ENCODE measurements at places on chromosomes 4 and X. TPM values are rescaled to one million over a fixed set of nuclear protein-coding genes. Genes with fewer than 3 reads are reported as not detected.

DNA sequence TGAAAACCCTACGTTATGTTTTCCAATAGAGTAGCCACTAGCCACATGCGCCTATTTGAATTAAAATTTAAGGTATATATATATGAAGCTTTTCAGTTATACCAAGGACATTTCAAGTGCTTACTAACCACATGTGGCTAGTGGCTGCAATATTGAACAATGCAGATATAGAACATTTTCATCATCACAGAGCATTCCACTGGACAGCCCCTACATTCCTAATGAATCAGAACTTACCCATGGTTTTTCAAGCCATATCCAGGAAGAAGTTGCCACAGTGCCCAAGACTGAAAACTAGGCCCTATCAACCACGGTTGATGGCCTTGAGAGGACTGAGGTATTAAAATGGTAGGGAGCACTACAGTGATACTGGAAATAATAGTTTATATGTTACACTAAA is 29.7 kb downstream of the NEK1 start:
- no peak for DNase-seq

DNA sequence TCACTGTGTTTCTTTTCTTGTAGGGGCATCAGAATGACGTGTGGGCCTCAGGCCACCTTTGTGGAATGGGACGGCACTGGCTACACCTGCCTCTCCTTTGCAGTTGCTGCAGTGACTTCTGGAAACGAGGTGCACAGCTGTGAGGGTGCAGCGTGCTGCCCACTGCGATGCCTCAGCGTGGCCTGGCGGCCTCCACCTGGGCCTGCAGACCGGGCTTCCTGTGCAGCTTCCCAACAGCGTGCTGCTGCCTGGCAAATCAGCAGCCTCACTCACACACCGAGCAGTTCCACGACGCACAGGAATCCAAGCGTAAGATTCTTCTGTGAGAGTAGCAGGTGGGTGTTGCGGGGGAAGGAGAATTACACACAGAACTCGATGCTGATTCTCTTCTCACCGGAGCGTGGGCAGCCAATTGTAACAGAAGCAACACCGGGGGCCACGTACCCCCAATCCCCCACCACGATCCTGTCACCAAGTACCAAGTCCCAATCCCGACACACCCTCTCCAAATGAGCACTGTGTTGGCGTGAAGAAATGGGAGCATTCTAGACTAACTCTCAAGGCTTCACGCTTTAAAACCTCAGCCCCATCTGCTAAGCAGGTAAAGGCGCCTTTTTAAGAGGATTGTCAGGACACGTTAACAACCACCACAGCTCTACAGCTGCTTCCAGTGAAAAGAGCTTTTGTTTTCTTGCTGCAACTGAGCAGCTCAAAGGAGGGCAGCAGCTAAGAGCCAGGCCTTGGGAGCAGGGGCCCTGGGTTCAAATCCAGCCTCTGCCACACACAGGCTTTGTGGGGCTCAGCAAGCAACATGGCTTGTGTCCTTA is 16.9 kb downstream of the WDR1 start:
- DNase-seq = no peak

DNA sequence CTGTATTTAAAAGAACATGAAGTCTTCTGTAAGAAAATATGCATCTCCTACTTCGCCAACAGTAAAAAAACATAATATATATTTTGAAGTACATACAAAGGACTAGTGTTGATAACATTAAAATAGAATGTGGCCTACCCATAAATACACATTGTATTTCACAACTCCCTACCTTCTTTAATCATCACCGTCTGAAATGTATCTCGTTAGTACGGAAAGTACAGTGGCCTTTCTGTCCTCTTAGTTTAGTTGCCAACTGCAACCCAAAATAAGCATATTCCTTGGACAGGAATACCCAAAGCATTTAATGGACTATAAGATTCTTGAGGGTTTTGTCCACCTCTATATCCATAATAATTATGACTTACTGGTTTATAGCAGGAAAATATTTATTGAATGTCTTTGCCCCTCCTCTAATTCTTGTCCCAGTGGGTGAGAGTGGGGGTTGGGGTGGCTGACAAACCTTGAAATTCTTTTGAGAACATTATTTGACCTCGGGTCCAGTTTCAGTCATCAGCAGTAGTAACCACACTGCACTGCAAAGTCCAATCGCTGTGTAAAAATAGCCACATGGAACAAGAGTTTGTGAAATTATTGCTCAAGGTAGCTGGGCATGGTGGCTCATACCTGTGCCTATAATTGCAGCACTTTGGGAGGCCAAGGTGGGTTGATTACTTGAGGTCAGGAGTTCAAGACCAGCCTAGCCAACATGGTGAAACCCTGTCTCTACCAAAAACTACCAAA is 474.5 kb downstream of the KLHL13 start:
- no peak for DNase-seq

The CT45A2 gene
- not detected for polyA plus RNA-seq

DNA sequence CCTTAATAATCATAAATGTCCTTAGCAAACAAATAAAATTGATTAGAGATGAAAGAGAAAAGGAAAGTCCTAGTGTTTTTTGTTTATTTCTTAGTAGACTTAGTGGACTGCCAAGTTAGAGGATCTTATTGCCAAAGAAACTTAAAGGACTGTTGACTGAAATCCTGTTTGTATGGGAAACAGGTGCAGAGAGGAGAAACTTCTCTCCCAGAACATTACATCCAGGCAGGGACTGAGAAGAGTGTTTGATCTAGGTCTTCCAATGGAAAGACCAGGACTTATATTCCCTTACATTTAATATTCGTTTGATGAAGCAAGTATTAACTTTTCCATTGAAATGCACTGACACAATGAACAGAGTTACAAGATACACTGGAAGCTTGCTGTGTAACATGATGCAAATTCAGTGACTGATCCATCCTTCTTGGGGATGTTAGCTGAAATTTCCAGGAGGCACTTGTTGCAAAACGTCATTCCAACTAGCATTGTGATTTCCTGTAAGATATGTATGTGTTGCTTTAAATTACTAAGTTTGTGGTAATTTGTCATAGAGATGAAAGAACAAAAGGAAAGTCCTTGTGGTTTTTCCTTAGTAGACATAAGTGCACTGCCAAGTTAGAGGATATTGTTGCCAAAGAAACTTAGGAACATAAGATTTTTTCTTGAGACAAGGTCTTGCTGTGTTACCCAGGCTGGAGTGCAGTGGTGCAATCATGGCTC is 505.6 kb downstream of the STIM2 start:
- DNase-seq = no peak

- DNase-seq = no peak
Measured at GRCh38 chrX:25527156-25527555, 511.4 kb upstream of the ARX start.

The SOX3 gene
- polyA plus RNA-seq = not detected

The ADGRL3 gene
- 0.55 TPM for polyA plus RNA-seq

The GABRE gene
- 34.1 TPM for polyA plus RNA-seq

The PCSK1N gene
- 1.6 TPM for polyA plus RNA-seq

DNA sequence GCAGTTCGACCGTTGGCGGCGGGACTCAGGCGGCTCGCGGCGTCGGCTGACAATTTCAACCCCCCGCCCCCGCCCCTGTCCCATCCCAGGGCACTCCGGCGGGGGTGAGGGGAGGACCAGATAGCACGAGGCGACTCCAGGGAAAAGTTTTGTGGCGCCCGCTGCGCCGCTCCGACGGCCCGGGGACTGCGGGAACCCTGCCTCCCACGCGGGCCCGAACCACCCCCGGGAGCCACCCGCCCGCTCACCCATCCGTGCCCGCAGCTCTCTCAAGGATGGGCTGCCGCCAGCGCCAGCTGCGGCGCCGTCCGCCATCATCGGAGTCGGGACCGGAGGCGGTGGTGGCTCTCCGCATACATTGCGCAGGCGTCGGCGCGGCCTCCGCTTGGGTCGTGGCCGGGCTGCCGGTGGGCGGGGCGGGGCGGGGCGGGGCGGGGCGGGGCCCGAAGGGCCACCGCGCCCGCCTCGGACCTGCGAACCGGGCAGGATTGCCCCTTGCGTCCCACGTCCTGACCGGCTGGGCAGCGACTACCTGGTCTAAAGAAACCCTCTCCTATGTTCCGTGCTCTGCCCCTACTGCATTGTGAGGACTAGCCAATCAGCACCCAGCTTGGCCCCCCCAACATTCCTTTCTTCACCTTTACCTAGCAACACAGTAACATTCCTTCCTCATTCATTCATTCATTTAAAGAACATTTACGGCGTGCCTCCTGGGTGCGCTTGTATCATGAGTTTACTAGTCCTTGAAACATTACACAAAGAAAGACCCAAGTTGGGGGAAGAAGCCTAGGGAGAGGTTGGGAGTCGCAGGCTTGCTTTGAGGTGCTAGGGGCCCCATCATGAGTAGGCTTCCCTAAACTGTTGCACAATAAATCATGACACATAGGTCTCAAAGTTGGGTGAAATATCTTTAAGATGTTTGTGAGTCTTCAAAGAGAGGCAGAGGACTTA is at the start of gene MAP7D3:
Gene MAP7D3, minus strand, starts transcription at position 360 of the 951 bp plus-strand sequence. Its CDS starts 42 bp downstream, at position 318.
- DNase-seq = no peak

DNA sequence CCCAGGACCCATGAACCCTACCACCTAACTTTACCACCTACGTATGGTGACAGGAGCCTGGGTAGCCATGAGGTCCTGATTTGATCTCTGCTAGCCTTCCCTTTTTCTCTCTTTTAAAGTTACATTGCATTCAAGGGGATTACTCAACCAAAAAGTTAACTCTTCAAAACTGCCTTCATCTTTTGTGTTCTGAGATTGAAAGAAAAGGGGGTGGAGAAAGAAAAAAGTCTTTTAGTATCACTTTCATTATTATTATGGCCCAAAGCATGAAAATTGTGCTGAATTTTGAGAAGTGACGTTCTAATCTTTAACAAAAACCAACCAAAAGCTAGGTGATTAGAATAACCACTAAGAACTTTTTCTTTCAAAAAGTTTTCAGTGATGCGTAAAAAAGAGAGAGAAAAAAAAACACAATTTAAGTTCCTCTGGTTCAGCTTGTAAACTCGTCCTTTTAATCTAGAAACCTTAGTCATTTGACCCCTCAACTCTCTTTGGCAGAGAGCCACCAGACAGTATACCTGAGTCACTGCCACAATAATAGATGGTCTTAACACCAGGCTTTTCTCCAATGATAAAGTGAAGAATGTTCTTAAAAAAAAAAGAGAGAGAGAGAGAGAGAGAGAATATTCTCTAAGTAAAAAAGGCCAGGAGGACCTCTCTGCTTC is 347.4 kb upstream of the FGF13 start:
- DNase-seq = no peak

The ZXDA gene
- polyA plus RNA-seq = 1.1 TPM

The KLKB1 gene
- 0.04 TPM for polyA plus RNA-seq

DNA sequence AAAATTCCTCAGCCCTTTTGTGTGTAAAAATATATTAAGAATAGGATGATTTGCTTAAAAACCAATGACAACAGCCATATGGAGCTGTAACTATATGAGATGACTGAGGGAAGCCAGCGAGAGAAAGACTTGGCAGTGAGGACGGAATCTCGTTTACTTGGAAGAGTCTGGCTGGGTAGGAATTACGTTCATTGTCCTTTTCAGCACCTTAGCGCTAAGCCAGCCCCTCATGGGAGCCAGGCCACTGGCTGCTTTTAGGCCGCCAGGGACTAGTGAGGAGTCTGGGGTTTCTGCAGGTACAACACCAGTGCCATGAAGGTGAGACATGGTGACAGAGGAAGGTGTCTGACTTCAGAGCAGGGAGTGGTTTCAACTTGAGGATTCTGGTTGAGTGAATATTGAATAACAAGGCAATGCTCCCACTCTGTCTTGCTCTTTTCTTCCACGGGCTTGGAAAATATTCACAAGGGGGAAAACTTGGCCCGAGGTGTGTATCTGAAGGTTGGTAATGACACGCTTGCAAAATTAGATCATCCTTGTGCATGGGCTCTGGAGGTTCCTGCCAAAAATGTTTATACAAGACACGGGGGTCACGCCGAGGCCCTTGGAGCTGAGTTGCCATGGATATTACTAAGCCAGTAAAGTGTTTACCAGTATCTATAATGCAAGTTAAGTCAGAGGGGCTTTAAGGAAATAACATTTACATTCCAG is 17.4 kb downstream of the KLF3 start:
- DNase-seq = no peak

The TMEM128 gene
- 23.4 TPM for polyA plus RNA-seq

GRCh38 chrX:39431893-39432292 is 630.6 kb downstream of the MID1IP1 start:
- DNase-seq = no peak

DNA sequence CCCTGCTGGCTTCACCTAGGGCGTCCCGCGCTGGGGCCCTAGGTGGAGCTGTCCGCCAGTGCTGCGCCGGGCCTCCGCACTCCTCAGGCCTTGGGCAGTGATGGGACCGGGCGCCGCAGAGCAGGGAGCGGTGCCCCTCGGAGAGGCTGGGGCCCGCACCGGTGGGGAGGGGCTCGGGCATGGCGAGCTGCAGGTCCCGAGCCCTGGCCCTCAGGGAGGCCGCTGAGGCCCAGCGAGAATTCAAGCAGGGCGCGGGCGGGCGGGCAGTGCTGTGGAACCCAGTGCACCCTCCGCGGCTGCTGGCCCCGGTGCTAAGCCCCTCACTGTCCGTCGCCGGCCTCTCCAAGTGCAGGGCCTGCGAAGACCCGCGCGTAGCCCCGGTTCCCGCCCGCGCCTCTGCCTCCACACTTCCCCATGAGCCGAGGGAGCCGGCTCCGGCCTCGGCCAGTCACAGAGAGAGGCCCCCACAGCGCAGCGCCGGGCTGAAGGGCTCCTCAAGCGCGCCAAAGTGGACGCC is 565.1 kb upstream of the NDST4 start:
- no peak for DNase-seq

The OFD1 gene
- polyA plus RNA-seq = 17.0 TPM

- no peak for DNase-seq
Measured at GRCh38 chr4:27326991-27327390, 466.4 kb downstream of the STIM2 start.

The TMEM164 gene
- polyA plus RNA-seq = 15.1 TPM

GRCh38 chr4:53748328-53748772 is 157.1 kb upstream of the LNX1 start:
- no peak for DNase-seq

The SSX3 gene
- polyA plus RNA-seq = not detected

The PAGE5 gene
- polyA plus RNA-seq = not detected

The GPR34 gene
- polyA plus RNA-seq = not detected

DNA sequence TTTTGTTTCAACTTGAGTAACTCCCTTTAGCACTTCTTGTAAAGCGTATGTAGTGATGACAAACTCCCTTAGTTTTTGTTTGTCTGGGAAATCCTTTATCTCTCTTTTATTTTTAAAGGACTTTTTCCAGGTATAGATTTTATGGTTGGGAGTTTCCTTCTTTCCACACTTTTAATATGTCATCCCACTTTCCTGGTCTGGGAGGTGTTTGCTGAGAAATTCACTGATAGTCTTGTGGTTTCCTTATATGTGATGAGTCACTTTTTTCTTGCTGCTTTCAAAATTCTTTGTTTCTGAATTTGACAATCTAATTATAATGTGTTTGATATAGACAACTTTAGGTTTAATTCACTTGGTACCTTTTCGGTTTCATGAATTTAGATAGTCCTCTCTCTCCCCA is 353.9 kb downstream of the GPAT3 start:
- DNase-seq = no peak

The NOA1 gene
- 15.5 TPM for polyA plus RNA-seq

All from keratinocyte (primary cell).